ENCODE measurements at places on chromosomes 11 and 22.
A peak's percentile ranks its signal among the peaks of the same experiment; 100 is the strongest.

DNA sequence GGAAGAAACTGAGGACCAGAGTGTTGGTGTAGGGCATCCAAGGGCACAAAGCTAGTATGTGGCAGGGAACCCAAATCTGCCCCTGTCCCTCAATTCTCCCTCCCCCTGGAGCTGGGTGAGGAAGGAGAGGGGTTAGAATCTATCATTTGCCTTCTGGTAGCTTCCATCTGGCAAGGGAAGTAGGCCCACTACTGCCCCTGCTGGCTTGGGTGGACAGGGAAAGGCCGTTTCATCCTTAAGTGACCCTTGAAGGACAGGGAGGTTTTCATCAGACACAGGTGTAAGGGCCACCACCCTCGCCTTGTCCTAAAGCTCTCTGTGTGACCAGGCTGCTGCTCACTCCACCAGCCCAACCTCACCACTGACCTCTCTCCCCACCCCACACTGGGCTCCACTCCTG lies 22.1 kb downstream of the NECTIN1 start:
- DNase-seq: no peak

DNA sequence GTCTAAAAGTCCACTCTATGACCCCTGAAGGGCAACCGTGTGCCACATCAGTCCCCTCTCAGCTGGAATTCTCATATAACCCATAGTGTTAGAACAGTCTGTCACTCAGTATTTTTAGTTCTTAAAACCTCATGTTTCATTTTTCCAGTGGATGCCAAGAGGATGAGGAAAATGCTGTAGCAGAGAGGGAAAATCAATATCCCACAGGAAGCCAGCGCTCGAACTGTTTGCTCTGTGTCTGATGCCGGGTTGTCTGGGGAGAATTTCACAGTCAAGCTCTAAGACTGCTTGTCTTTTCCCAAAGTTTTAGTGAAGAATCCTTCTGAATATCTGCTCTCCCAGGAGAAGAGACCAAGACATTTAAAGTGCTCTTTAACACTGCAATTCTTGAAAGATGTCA lies 360.9 kb downstream of the OPCML start:
- no peak for DNase-seq

DNA sequence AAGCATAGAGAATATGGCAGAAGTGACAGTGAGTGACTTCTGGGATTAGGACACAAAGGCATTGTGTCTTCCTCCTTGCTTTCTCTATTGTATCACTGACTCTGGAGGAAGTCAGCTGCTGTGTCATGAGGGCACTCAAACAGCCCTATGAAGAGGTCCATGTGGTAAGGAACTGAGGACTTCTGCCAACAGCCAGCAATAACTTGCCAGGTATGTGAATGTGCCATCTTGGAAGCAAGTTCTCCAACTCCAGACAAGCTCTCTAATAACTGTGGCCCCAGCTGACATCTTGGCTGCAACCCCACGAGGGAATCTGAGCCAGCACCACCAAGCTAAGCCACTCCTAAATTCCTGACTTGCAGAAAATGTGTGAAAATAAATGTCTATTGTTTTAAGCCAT lies 83.6 kb upstream of the ZBED5 start:
- no peak for DNase-seq

DNA sequence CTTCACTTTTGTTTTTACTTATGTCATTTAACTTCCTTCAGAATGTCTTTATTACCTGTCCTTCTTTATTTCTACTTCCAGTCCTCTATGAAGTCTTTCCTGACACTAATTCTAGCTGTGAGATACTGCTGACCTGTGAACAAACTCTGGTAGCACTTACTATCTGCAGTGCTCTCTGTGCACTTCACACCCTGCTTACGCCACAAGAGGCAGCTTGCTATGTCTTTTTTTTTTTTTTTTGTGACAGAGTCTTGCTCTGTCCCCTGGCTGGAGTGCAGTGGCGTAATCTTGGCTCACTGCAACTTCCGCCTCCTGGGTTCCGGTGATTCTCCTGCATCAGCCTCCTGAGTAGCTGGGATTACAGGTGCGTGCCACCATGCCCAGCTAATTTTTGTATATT lies 10.7 kb downstream of the STIM1 start:
- DNase-seq: no peak

DNA sequence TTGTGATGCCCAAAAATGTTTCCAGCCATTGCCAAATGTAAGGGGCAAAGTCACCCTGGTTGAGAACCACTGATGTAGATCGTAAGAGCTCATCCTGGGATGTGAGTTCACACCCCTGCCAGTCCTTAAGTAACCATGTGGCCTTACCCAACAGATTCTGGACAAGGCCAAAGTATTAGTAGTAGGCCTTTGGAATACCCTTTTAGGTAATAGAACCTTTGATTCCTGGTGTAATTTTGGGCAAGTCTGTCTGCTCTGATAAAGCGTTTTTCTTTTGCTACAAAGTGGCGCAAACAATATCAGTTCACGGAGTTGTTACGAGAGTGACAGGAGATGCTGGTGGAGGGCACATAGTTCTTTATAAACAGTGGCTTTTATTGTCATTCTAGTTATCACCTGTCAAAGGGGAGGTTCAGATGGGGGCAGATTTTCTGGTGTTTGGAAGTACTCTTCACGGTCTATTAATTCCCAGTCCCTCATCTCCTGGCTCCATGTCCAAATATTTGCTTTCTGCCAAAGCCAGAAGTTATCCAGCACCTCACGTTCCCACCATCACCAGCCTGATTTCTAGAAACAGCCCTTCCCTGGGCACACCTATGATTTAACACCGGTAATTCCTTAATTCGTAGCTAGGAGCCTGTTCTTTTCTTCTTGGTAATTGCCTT lies 73.8 kb upstream of the CRYBB3 start:
- DNase-seq: no peak

GRCh38 chr22:45682064-45682463 lies 10.4 kb downstream of the ATXN10 start:
- no peak for DNase-seq

DNA sequence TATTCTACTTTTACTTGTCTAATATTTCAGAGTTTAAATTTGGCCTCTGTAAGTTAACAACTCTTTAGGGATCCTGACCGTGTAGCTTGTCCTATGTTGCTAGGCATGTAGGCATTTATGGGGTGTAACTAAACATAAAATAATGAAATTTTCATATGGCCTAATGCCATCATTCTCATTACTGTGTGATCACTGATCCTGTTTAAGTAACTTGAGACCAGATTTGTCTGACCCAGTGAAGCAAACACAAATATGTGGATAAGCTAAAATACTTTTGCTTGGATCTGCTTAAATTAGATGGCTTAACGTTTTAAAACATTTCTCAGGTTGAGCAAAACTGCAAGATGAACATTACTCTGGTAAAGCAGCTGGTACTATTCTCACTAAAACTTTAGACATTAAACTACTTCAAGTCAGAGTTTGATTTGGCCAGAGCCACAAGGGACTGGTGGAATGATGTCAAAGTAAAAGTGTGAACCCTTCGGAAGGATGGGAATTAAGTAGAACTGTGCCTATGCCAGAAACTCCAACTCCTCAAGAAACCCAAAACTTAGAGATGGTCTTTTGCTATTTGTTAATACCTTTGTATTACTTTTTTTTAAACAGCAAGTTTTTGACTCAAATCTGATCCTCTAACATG lies 12.5 kb downstream of the QSER1 start:
- DNase-seq: no peak

DNA sequence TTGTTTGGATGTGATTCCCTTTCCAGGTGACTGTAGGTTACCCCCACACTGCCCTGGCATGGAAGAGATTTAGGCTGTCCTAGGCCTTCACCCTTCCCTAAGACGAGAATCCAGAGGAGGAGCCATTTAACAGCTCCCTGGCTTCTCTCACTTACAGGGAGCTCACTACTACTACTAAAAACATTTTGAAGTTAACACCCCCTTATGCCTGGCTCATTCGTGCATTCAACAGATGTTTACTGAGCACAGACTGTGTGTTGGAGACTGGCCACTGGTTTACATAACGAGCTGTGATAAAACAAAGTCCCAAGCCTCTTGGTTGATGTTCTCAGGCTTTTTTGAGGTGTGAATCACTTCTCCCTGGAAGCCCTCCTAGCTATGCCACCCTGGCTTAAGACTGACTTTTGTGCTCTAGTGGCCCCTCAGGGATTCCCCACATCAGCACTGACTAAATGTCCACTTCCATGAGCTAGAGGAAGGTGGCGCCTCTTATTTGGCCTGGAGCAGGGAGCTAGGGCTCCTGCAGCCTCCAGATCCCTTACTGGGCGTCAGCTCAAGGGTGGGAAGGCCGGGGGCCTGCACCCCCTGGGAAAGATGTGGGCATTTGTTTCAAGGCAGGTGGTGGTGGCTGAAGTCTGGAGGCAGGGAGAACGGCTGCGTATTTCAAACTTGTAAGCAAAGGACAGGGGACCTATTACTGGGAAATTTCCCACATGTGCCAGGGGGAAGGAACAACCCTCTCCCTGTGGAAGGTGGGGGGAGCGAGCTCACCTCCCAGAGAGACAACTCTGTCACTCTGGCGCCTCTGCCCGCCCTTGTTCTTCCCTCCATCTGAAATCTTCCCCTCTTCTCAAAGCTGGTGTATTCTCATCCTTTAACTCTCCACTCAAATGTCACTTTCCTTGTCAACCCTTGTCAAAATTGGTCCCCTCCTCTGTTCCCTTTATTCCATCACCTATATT lies 19.4 kb upstream of the MALAT1 start:
- no peak for DNase-seq

DNA sequence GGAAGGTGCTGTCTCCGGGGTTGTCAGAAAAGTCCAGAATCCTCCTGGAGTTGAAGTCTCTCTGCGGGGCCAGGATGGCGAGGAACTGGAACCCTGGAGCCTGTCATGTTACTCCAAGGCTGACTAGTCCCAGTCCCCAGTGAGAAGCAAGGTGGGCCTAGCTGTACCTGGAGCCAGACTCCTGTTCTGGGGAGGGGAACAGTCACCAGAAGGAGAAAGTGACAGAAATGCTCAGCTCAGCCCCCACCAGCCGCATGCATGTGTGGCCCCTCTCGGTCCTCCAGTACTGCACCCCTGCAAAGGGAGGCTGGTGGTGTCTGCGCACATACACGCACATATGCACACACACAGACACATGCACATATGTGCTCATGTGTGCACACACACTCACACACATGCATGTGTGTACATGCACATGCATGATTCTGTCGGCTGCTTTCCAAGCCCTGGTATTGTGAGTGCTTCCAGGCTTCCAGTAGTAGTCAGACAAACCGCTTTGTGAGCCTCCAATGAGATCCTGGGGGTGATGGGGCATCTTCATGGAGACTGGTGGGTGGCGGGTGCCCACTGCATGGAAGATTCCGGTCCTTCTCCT lies 54.3 kb downstream of the RTL6 start:
- no peak for DNase-seq

DNA sequence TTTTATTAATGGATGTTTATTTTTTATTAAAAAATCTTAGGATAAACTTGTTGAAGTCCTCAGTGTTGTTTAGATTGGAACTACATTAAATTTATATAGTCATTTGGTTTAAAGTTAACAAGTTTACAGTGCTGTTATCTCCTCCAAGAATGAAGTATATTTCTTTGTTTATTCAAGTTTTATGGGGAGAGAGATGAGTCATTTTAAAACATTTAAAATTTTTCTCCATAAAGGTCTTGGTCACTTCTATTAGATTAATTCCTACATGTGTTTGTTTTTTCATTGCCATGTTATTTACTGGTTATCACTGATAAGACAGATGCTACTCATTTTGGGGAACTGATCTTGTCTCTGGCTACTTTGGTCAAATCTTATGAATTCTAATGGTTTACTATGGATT lies 429.6 kb downstream of the METTL15 start:
- DNase-seq: no peak

DNA sequence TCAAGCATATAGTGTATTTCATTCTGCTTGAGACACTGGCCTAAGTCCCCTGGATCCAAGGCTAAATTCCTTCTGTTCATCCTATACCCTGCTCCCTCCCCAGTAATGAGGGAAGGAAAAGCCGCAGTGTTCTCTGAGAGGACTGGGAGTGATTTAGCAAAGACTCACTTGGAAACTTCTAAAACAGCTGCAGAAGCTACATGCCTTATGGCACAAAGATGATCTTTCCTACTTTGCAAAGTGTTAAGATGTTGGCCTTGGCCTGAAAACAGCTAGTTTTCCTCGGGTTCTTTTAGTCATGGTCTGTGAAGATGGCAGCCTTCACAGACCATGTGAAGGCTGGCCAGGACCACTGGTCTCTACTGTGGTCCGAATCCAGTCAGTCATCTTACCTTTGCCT lies 65.7 kb downstream of the ABTB2 start:
- no peak for DNase-seq

GRCh38 chr11:70328556-70328955 lies 58.1 kb downstream of the PPFIA1 start:
- DNase-seq: no peak

DNA sequence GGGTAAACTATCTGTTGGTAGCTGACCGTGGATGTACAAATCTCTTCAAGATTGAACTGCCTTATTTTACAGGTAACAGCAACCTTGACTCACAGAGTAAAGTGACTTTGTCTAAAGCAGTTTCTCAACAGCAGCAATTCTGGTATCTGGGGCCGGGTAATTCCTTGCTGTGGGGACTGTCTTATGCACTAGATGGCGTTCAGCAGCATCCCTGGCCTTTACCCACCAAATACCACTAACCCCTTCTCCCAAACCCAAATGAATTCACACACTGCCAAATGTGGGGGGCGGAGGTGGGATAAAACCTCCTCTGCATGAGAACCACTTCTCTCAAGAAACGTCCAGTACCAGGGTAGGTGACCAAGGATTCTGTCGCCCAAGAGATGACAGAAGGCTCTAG lies 1.7 kb upstream of the INCENP start:
- DNase-seq: no peak

DNA sequence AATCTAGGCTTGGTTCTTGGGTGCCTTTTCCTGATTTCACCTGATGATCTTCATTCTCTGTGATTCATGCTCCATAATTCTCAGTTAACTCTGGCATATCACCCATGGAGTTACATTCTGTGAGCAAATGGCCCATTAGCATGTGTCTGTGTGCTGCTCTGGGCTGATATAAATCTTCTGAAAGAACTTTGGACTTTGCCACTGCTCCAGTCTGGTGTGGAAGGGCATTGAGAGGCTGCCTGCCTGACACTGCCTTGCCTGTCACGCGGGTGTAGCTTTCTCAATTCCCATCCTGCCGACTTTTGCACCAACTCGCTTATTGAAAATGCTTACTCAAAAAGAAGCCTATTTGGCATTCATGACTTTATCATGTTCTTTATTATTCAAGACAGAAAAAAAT lies 42.2 kb downstream of the FAT3 start:
- no peak for DNase-seq

- no peak for DNase-seq
Measured at GRCh38 chr11:5992604-5993251, 5.9 kb upstream of the OR52L1 start.

DNA sequence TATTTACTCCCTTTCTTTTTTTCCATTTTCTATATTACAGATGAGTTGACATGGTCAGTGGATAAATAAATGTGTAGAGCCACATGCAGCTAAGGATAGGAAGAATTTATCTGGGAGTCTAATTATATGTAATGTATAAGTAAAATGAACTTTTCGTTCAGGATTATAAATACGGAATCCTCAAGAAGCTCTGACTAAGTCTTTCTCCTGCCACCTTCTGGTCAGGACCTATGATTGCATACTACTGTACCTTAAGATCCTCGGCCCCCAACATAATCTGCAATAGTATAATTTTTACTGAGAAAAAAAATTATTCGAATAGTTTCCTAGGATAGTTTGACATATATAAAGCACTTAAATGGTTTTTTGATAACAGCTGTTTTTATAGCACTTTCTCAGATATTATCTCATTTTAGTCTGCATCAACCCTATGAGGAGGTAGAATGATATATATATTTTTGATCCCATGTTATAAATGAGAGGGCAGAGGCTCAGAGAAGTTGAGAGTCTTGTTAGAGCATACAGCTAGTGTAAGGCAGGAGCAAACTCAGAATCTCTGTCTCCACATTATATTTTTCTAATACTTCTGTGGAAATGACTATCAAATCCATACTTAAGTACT lies 36.1 kb downstream of the CCDC90B start:
- DNase-seq: peak; percentile 16

GRCh38 chr11:59630493-59630892 lies 14.9 kb upstream of the OSBP start:
- DNase-seq: no peak
